SHP77 (cell line): ENCODE measurements at places on chromosomes 3 and 15.

DNA sequence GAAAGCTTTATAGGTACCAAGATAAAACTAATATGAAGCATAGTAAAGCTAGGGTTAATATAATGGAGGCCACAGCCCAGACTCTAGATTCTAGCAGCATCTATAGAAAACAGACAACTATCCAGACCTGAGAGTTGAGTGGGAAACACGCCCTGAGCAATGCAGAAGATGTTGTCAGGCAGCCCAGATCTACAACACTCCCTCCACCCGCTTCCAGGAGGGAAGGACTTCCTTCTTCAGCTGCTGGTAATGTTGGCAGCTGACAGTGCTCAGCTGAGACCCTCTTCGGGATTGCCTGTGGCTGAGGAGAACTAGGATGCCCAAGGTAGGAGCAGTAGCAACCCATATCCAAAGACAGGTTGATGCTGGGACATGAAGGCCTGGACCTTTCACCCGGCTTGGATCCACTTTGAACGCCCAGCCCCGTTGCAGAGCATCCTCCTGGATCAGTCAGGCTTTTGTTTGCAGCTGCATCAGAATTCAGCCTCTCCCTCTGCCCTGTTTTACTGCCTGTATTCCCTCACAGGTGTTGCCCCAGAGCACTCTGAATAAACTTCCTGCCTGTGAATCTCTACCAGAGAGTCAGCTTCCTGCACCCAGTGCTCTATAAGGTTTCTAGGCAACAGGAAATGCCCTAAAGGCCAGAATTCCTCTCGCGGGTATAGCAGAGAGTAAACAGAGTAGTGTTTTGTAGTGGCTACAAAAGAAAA lies 174.7 kb upstream of the IL12A start:
- peak; percentile 38 for DNase-seq

- DNase-seq = peak; percentile 63
Measured at GRCh38 chr3:134423153-134423552, 48.9 kb upstream of the AMOTL2 start.

DNA sequence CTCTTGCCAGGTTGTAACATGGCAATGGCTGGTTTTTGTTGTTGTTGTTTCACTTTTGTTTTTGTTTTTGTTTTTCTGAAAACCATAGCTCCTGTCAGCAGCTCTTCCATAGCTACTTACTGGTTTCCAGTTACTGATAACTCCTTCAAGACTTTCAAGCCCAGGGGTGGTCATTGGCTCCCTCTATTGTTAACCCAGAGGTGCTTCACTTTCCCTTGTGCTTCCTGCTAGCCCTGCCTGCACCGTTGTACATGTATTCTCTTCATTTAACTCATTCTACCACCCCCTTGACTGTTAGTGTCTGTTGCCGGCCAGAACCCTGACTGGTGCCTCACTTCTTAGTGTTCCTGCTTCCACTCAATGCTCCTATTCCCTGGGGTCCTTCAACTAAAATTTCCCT lies 4.2 kb upstream of the TRAT1 start:
- DNase-seq = peak; percentile 3

DNA sequence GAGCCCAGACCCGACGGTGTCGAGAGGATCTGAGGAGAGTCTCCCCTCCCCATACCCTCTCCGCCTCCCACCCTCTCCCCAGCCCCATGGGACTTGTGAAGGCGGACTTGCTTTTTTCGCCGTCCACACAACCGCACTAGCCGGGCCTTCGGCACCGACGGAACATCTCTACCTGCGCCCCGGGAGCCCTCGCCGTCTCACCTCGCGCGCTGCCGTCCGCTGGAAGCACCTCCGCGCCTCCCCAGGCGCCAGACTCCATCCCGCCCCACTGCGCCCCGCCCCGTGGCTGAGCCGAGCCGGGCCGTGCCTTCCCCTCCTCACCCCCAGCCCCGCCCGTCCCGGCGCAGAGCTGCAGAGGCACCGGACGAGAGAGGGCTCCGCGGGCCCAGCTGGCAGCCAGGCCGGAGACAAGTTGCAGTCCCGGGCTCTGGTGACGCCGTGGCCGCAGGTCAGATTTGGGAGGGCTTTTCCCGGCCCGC lies at the start of the genes DUOX1 and DUOXA1:
Gene DUOX1 (plus strand): TSS at position 344 of the 479 bp plus-strand sequence. CDS start 1,973 bp downstream, outside the sequence.
Gene DUOXA1 (minus strand): TSS at position 229 of the 479 bp plus-strand sequence. CDS start 6,865 bp downstream, outside the sequence.
- DNase-seq = no peak

DNA sequence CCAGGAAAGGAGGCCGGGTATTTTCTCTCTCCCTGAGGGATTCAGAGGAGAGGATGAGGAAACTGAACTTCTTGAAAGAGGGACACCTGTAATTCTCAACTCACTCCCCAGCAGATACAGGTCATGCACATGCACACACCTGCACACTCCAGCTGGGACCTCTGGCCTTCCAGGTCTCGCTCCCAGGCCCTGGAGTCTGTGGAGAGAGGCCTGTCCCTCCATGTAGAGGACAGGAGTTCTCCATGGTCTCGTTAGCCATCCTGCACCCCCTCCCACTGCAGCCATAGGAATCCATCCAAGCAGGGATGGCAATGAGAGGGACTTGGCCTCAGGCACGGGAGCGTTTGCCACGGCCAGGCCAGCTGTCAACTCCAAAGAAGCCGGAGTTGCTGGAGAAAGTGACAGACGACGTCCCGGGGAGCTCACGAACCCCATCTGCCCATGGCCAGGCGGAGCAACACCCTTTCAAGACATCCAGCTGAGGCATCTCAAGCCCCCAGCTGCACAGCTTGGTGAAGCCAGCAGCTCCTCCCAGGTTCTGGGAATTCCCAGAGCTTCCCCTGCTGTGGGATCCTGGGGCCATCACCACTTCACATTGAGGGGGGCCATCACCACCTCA lies 223.3 kb downstream of the UACA start:
- no peak for DNase-seq

DNA sequence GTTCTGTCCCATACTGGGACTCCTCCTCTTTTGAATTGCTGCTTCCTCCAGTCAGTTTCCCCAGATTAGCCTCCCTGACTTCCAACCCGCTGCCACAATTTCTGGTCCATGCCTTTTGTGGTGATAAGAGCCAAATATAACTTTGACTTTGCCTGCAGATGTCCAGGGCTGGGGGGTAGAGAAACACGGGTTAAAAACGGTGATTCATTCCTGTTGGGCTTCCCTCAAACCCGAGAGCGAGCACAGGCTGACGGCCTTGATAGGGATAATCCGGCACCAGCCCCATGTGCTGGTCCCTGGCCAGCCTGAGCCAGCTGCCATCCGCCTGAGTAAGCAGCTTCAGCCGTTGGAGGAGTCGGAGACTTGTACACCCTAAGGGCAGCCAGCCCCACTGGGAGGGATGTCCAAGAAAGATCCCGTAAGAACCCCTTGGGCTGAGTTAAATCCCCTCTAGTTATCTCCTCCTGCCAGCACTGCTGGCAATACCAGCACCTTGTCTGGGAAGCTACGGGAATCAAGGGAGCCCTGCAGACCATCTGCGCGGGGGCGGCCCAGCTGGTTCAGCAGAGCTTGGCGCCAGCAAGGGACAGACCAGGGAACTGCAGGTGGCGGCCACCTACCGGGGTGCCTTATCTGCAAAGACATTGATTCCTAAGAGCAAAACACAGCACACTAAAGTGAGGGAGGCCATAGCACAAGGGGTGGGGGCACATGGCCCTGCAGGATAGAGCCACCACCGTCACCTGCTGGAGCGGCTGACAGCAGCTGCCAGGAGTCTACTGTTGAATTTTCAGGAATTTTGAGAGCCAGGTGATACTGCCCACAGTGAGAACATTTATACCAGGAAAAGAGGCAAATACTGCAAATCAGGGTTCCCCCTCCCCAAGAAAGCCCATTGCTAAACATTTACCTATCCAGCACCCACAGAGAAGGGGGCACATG lies 18.1 kb downstream of the CSPG4 start:
- DNase-seq = peak; percentile 81

- DNase-seq = no peak
Measured at GRCh38 chr3:87088993-87089841, 98.3 kb upstream of the VGLL3 start.

DNA sequence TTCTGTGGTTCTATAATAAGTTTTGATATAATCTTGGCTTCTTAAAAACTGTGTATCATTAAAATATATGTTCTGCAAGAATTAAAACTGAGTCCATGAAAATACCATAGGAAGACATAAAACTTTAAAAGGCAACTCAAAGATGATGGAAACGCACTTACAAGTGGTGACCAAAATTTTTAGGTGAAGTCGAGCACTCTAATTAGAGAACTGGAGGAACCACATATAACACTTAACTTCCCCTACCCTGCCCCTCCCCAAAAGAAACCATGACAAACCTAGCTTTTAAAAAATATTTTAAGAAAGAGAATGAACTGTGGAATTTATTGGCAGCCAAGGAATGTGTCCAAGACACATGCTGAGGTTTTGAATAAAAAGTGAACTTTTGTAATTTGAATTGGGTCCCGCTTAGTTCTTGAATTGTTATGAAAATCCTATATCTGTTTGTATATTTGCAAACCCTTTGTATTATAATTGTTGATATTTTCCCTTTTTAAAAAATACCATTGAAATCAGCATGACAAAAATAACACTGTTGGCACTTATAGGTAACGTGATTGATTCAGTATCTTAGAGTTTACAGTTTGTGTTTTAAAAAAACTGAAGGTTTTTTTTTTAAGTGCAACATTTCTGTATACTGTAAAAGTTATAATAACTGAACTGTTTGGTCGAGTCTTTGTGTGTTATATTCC lies 7.7 kb downstream of the NR2F2 start:
- DNase-seq = no peak

DNA sequence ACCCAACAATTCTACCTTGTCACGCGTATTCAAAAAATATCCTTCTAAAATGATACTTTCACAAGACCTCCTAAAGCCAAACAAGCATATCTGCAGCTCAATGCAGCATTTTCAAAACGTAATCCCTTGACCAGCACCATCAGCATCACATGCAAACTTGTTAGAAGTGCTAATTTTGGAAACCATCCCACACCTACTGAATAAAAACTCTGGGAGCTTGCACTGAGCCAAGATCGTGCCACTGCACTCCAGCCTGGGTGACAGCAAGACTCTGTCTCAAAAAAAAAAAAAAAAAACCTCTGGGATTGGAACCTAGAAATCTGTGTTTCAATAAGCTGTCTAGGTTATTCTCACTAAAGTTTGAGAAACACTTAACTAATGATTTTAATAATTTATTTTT lies 223.3 kb upstream of the CCDC54 start:
- DNase-seq = no peak

- no peak for DNase-seq
Measured at GRCh38 chr15:54519577-54519976, 541.3 kb downstream of the UNC13C start.

DNA sequence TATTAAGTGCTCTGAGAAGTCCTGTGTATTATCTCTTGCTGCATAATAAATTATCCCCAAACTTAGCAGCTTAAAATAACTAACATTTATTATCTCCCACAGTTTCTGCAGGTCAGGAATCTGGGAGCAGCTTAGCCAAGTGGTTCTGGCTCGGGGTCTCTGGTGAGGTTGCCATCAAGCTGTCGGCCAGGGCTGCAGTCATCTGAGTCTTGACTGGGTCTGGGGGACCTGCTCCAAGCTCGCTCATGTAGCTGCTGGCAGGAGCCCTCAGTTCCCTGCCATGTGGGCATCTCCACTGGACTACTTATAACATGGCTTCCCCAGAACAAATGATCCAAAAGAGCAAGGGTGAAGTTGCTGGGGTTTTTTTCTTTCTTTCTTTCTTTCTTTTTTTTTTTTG lies 80.7 kb downstream of the SMAD6 start:
- no peak for DNase-seq

DNA sequence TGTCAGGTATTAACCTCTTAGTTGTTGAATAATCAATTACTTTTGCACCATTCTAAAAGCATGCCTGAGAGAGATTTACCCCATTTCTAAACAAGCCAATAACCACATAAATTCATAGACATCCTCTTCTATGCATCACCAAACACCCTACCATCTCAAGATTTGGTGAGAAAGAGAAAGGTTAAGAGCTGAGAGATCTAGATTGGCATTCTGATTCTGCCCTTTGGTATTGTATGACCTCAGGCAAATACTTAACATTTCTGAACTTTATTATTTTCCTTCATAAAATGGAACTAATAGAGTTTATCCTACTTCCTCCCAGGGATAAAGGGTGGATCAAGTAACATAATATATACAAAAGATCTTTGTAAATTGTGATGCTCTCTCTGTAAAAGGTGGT lies 146.5 kb upstream of the MME start:
- DNase-seq = no peak

DNA sequence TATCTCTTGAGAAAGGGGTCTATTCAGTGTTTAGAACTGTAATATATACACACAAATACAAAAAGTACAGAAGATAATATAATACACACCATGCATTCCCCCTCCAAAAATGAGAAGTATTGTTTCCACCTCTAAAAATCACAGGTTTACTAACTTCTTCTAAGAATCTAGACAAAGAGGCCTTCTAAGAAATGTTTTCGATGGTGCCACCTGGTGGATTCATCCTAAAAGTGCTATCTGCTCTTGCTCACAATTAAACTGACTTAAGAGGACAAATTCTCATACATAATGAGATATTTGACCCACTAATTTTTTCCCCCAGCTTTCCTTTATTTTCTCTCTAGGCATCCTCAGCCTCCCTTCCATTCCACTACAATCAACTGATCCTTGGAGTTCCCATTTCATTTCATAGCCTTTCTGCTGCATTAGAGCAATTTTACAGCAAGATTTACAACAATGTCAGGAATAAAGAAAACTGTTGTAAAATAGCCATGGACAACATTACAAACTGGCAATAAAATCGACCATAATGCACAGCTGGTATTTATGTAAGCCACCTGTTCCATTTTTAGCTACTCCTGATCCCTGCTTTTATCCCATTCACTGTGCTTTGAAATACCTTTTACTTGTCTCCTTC lies 124.6 kb downstream of the ARRDC4 start:
- DNase-seq = peak; percentile 6

GRCh38 chr3:111851511-111851954 lies 7.5 kb upstream of the PHLDB2 start:
- no peak for DNase-seq

GRCh38 chr3:155370198-155370597 lies 76.7 kb upstream of the STRIT1 start:
- no peak for DNase-seq

GRCh38 chr15:101175401-101175800 lies 76.4 kb downstream of the CHSY1 start:
- DNase-seq = no peak

DNA sequence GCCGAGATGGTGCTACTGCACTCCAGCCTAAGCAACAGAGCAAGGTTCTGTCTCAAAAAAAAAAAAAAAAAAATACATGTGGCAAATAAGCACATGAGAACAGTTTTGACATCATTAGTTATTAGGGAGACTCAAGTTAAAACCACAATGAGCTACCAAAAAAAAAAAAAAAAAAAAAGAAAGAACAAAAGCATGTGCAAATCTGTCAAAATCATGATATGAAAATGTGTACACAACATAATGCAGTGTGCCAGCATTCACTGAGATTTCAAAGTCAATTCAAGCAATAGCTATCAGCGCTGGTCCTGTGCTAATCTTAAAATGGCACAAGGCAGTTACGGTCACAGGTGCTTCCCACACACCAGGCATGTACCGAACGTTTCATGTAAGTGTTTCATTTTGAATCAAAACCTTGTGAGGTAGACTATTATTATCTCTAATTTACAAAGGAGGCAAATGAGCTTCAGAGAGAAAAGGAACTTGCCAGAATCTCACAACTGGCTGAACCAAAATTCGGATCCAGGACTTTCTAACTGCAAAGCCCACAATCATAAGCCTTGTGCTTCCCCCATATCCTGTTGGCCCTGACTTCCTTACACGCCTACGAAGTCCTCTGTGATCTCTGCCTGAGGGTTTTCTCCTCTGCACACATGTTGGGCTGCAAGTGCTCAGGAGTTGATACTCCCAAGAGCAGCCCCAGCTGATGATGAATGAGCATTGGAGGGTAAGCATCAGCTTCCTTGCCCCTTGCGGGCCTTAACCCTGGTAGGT lies 200.1 kb upstream of the PROK2 start:
- DNase-seq = no peak
